ENCODE measurements at places on chromosomes 7 and 10.

DNA sequence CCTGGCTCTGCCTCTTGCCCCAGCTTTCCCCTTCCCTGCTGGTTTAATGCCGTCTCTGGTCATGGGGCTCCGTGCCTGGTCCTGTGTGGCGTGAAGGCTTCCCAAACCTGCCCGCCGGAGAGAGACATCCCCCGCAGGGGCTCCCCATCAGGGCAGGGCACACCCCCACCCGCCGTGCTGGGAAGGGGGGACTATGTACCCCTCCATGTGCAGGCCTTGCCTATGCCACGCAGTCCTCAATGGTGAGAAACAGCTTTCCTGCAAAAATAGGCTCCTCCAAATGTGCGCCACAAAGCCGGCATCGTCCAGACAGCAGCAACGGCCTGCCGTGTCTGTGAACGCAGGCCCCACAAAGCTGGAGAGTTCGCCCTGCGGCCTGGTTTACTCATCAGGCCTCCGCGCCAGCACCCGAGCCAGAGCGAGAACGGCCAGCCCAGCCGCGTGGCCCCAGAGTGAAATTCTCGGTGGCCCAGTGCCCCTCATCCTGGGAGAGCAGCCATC is 313.4 kb downstream of the DNAJB6 start:
- no peak for DNase-seq

DNA sequence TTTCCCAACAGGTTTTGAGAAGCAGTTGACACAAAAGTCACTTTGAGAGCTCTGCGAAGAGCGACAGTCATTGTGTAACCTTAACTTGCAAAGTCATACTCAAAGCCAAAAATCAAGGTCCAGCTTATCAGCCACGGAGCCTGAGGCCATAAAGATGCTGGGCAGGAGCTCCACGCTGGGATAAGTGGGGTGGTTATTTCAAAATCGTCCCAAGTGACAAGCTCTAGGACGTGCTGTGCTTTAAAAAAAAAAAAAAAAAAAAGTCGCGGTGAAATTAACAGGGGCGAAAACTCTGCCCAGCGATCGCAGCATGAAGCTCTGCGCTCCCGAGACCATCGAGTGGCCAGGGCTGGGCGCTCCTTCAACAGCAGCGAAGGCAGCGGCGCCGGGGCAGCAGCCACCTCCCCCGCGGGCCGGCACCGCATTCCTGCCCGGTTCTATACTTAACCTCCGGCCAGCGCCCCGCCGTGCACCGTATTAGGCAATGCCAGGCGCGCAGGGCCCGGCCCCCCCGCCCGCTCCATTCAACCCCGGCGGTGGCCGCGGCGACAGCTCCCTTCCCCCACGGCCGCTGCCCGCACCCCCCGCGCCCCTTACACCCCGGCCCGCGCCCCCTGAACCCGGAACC is 657 bp downstream of the HACD1 start:
- DNase-seq: no peak

DNA sequence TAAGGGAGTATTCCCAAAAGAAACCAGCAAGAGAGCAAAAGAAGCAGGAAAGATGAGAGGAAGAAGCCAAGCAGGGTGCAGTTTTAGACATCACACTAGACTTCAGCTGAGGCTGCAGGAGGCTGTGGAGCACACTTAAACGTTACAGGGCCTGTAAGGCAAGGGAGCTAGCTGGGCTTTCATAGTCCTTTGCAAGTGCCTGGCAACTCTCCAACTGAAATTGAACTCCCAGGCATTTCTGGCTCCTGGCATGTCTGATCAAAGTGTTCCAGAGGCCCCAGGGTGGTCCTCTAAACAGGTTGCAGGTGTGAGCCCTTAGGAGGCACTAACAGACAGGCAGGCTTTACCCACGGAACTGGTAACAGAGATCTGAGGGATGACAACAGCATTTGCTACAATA is 750.2 kb downstream of the XPNPEP1 start:
- no peak for DNase-seq

DNA sequence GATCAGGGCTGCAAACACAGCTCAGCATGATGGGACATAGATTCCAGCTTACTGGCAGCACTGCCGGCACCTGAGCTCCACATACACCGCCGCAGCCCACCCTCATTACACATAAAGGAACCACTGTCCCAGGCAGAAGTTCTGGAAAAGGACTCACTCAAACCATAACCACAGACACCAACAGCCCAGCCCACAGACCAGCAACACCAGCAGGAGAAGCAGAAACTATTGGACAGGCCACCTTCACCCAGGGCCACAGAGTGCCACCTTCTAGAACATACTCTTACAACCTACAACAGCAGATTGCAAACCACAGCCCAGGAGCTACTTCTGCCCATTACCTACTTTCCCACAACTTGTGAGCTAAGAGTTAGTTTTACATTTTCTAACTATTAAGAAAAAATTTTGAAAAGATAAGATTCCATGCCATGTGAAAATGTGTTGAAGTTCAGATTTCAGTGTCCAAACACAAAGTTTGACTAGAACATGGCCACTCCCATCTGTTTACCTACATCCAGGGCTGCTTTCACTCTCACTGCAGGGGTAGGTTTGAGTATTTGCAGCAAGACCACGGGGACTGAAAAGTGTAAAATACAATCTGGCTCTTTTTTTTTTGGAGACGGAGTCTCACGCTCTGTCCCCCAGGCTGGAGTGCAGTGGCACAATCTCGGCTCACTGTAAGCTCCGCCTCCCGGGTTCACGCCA is 153.0 kb downstream of the TNS3 start:
- DNase-seq: no peak

GRCh38 chr10:113433711-113434110 is 119.1 kb upstream of the HABP2 start:
- no peak for DNase-seq

Measured in HS-5 (cell line).